ENCODE measurements at places on chromosomes 16 and 17.

- DNase-seq: no peak
Observed at GRCh38 chr16:50462793-50463507, 85.2 kb upstream of the NKD1 start.

DNA sequence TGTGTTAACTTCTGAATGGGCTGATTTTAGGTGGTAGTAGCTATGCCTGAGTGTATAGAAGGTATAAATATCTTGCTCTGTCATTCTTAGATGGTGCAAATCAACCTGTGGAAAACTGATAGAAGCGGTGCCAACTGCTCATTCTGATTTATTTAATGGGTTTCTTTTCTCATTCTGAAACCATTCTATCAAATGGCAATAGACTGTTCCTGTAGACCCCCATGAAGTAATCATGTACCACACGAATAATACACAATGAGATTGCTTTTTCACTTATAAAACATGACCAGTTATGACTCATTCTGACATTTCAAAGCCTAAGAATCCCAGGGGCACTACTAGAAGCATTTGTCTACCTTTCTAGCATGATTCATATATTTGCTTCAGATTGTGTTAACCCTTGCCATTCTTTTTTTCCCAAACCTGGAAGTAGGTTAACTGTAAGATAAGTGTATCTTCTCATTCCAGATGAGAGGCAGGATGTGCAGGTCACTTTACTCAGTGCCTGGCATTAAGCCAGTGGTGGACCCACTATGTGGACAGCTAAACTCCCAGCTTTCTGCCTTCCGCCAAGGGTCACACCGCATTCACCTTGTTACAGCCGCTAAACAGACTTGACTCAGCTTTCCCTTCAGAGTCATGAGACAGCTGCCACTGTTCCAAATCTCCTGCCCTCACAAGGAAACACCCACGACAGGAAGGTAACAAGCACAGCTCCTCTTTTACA, 16.4 kb upstream of the SLC16A11 start:
- DNase-seq: no peak

GRCh38 chr17:60231234-60231633, 81.5 kb downstream of the CA4 start:
- DNase-seq: no peak

GRCh38 chr17:77657839-77658238, 300.7 kb upstream of the TNRC6C start:
- peak; percentile 32 for DNase-seq

- peak; percentile 46 for DNase-seq
Observed at GRCh38 chr16:2835638-2836493, 5.8 kb downstream of the ZG16B start.

- no peak for DNase-seq
Observed at GRCh38 chr16:27434141-27435051, 32.4 kb downstream of the IL21R start.

DNA sequence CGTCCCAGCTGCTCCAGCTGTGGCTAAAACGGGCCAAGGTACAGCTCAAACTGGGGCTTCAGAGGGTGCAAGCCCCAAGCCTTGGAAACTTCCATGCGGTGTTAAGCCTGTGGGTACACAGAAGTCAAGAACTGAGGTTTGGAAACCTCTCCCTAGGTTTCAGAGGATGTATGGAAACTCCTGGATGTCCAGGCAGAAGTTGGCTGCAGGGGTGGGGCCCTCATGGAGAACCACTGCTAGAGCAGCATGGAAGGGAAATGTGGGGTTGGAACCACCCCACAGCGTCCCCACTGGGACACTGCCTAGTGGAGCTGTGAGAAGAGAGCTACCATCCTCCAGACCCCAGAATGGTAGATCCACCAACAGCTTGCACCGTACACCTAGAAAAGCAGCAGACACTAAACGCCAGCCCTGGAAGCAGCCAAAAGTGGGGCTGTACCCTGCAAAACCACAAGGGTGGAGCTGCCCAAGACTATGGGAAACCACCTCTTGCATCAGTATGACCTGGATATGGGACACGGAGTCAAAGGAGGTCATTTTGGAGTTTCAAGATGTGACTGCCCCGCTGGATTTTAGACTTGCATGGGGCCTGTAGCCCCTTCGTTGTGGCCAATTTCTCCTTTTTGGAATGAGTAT, 2.2 kb downstream of the SDR42E1 start:
- no peak for DNase-seq

GRCh38 chr16:3882531-3882930, 2.0 kb upstream of the CREBBP start:
- no peak for DNase-seq

DNA sequence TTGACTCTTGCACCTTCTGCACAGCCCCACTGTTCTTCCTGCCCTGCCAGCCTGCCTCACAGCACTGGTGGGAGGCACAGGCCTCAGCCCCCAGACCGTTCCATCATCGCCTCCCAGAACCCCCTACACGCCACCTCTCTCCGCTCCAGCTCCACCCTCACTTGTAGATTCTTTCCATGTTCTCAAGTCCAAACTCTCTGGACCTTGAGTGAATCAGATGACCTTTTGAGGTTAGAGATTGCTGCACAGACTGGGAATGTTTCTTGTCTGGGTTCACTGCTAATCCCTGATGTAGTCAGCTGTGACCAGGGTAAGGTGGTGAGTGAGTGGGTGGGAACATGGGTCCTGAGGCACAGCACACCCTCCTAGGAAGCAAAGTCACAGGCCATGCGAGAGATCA, 272.4 kb downstream of the IRF8 start:
- DNase-seq: no peak

- DNase-seq: no peak
Observed at GRCh38 chr16:72018470-72018869, 9.9 kb downstream of the DHODH start.

DNA sequence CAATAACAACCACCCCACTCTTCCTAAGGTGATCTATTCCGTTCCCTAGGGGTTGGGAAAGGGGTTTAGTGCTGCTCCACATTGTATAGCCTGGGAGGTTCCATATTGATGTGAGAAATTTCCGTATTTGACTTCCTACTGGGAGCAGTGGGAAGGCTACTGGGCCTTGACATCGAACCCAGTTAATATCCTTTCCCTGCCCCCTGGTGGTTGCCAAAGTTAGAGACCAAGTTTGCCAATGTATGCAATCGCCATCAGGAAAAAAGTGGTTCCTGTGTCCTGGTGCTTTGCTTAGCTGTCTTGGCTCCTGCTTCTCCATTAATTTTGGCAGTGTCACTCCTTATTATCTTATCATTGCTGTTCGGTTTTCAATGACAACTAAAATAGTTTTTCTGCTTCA, 914.9 kb downstream of the KCNJ2 start:
- no peak for DNase-seq

- peak; percentile 56 for DNase-seq
Observed at GRCh38 chr16:1333149-1333812, at the start of gene BAIAP3. Gene BAIAP3 (plus strand): TSS chr16:1333645. CDS start chr16:1338550, 4,905 bp downstream.

DNA sequence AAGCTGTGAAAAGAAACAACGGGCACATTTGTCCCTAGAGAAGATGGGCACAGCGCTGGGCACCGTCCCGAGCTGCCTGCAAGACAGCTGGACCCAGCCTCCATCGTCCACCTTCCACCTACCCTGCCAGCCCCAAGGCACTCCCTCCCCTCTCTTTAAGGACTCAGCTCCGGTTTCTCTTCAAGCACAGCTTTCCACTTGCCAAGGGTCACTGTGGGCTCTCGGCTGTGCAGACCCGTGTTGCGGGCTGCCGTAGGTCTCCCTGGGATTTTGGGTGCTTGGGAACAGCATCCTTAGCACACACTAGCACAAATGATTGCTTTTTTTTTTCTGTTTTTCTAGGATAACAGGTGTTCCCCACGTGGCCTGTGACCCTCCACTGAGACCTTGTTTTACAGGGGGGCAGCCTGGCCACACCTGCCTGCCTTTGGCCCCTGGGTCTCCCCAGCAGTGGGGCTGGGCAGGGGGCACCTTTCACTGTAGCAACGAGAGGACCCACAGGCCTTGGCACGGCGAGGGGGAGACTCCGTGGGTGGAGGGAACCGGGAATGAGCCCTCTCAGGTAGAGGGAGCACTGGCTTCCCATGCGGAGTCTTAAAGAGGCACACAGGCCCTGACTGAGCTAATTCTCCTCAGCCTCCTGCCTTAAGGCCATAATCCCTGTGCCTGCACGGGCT, 1.4 kb downstream of the CHMP6 start:
- DNase-seq: no peak

GRCh38 chr16:75491876-75492275, 3.4 kb downstream of the CHST6 start:
- DNase-seq: peak; percentile 66

DNA sequence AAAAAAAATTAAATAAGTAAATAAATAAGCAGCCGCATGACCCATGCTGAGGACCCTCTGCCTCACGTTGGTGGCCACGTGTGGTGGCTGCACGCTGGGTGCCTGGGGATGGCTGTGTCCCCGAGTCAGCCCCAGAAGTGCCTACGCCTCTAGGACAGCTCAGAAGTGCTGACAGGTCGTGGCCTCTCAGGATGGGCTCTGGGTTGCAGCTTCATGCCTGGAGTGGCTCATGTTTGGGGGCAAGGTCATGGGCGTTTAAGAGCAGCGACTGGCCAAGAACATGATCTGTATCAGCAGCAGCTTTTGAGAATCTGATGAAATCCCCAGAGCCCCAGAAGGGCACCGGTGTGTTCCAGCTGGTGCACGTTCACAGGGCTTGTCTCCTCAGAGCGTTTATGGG, 26.8 kb upstream of the CAPN15 start:
- DNase-seq: no peak

DNA sequence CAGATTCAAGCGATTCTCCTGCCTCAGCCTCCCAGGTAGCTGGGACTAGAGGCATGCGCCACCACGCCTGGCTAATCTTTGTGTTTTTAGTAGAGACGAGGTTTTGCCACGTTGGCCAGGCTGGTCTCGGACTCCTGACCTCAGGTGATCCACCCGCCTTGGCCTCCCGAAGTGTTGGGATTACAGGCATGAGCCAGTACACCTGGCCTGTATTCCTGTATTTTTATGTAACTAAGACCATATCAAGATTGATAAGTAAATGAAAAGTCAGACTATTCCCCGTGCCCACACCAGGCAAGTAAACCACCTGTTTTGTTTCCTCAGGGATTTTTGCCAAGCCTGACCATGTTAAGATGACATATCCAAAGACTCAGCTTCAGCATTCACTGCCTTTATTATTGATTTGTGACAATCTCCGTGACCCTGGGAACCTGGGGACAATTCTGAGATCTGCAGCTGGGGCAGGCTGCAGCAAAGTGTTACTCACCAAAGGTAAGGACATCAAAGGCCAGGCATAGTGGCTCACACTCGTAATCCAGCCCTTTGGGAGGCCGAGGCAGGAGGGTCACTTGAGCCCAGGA, 5.6 kb downstream of the MRM3 start:
- no peak for DNase-seq

DNA sequence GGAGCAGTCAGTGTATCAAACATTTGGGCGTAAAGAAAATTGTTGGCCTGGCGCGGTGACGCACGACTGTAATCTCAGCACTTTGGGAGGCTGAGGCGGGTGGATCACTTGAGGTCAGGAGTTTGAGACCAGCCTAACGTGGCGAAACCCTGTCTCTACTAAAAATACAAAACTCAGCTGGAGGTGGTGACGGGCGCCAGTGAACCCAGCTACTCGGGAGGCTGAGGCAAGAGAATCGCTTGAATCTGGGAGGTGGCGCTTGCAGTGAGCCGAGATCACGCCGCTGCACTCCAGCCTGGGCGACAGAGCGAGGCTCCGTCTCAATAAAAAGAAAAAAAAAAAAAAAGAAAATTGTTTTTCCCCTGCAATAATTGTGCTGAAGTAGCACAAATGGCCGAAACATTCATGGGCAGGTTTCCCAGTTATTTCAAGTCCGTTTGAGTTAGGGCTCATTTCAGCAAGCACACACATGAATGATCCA, 1.4 kb downstream of the GCSH start:
- DNase-seq: no peak

DNA sequence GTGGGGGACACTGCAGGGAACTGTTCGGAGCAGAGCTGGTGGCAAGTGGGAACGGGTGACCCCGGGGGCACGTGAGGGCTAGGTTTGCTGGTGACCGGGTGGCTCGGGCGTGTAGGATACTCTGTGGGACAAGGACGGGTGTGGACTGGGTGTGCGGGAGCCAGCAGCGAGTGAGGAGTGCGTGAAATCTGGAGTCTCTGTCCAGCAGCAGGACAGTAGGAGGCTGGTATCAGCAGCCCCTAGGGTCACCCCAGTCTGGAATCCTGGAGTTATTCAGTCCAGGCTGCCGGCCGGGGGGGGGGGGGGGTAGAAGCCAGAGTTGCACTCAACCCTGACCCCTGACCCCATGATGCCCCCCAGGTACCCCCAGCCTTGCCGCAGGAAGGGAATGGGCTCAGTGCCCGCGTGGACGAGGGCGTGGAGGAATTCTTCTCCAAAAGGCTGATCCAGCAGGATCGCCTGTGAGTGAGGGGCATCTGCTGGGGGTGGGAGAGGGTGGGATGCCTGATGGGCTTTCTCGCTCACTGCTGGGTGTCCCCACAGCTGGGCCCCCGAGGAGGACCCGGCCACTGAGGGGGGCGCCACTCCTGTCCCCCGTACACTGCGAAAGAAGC, 6.2 kb downstream of the ACD start:
- no peak for DNase-seq

GRCh38 chr16:82783933-82784572, 157.3 kb downstream of the CDH13 start:
- DNase-seq: no peak

DNA sequence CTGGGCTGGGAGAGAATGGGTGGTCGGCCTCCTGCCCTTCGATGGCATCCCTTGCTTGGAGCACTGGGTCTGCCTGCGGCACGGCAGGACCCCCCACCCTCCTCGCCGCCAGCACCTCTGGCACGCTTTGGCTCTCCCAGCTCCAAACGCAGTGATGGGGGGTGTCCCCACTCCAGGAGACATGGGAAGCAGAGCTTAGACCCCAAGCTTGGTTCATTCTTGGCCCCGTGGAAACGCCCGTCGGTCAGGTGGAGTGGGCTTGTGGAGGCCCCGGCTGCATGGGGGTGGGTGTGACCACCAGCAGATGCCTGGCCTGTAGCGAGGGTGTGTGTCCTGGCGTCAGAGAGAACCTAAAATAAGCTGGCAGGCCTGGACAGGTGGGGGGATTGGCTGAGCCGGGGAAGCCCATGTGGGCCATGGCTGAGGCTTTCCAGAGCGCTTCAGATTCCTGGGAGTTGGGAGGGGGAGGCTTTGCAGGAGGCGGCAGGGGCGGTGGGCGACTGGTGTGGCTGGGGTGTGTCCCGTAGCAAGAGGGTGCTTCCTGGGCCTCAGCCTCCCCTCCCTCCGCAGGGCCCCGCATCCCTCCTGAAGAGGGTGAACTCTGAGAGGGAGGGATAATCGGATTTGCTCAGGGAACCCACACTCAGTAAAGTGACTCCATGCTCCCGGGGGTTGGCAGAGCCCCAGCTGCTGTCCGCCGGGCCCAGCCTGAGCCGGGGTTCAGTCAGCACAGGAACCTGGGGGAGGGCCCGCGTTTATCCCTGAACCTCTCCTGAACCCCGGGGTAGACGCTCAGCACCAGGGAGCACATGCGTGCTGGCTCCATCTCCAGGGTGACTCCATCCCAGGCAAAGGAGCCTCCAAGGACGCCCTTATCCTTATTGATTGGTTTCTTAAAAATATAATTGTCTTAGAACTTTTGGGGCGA, 3.4 kb downstream of the CACNA1H start:
- DNase-seq: no peak

GRCh38 chr17:60098578-60098977, 19.9 kb upstream of the HEATR6 start:
- DNase-seq: no peak
